ENCODE measurements at places on chromosomes 1 and 21.
A peak's percentile ranks its signal among the peaks of the same experiment; 100 is the strongest.

DNA sequence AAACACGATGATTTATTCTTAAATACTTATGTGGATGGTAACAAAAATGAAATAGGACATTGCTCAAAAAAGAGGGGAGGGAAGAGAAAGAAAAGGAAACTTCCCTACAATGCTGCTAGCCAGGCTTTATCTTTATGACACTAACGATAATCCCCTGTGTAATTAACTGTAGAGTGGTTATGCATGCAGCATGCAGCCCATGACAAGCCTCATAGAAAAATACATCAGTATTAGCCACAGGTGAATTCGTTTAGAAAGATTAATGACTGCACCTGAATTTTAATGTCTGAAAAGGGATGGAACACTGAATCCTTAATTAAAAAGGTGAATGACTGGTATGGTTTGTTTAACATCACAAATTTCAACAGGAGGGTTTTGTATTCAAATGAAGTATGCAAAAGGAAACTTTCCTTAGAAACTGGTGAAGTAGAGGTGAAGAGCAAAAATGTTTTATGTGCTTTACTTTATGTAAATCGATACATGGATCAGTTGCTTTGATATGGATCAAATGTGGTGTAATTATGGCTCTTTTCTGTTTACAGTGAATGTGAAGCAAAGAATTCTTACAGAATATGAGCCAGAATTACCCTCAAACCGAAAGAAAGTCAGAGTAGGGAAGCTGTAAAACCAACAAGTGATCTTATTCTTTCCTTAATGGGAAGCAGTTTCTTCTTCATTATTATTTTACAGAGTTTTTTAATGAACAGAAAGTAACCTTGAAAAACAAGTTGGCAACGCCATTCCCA lies 569.6 kb upstream of the ADGRL2 start:
- DNase-seq = no peak

GRCh38 chr1:214464445-214465287 lies 86.7 kb downstream of the PTPN14 start:
- DNase-seq = no peak

- DNase-seq = no peak
These were observed 312.7 kb downstream of the PTPRU start for GRCh38 chr1:29549001-29549400.

DNA sequence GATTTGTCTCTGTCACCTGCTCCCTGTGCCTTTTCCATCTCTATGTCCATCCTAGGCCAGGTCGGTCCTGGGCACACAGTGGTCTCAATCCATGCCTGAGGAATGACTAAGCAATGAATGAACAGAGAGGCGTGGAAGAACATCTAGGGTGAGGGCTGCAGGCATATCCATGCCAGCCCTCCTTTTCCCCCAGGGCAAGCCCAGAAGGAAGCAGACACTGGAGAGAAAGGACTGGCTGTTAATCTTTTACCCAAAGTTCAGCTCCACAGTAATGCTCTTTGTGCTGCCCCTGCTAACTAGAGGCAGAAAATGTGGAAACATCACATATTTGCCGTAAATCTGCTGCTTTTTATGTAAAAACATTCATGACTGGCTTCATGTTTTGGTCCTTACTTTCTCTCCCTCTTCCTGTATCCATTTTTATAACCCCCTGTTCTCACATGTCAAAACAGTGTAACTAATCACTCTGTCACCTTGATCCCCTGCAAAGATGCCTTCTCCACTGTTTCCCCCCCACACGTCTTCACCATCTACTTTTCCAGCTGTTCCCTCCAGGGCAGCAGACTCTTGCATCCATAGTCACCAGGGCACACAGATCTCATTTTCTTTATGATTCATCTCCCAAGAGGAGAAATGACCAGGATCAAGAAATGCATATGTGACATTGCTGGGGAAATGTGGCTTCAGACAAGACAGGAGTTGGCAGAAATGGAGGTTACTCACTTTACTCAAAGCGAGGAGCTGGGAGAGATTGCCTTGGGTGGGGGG lies 166.4 kb upstream of the PROX1 start:
- no peak for DNase-seq

- peak; percentile 39 for DNase-seq
These were observed 28.1 kb downstream of the RABIF start for GRCh38 chr1:202860744-202861419.

DNA sequence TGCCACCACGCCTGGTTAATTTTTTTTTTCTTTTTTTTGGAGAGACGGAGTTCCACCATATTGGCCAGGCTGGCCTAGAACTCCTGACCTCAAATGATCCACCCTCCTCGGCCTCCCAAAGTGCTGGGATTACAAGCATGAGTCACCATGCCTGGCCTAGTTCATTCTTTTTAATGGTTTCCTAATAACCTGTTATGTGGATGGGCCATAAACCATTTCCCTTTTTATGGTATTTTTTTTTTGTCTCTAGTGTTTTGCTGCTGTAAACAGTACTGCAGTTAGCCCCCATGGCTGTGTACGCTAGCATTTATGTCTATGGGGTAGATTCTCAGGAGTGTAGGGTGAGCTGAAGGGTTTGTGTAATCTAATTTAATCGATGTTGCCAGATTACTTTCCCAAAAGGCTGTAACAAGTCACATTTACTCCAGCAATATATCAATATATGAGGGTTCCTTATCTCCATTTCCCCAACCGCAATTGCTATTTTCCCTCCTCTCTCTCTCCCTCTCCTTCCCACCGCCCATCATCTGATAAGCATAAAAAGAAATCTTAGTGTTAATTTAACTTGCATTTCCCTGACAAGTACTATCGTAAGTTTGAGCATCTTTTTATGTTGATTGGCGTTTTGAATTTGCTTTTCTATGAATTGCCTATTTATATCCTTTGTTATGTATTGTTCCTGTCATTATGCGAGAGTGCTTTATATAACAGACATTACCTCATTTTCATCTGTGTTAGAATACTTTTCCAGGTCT lies 28.7 kb downstream of the RCSD1 start:
- no peak for DNase-seq

- DNase-seq = no peak
These were observed 2.2 kb downstream of the ZNF436 start for GRCh38 chr1:23367451-23367790.

GRCh38 chr1:185144233-185144632 lies 12.5 kb downstream of the TRMT1L start:
- peak; percentile 66 for DNase-seq

GRCh38 chr1:202259705-202260104 lies 66.1 kb downstream of the LGR6 start:
- no peak for DNase-seq

GRCh38 chr1:219020846-219021245 lies 152.8 kb upstream of the LYPLAL1 start:
- DNase-seq = no peak

Measured in fibroblast of skin of back (primary cell).